ENCODE measurements at places on chromosomes 2 and 18.
A peak's percentile ranks its signal among the peaks of the same experiment; 100 is the strongest.

- DNase-seq = peak; percentile 35
These were observed 536 bp downstream of the VPS54 start for GRCh38 chr2:64018701-64019082.

DNA sequence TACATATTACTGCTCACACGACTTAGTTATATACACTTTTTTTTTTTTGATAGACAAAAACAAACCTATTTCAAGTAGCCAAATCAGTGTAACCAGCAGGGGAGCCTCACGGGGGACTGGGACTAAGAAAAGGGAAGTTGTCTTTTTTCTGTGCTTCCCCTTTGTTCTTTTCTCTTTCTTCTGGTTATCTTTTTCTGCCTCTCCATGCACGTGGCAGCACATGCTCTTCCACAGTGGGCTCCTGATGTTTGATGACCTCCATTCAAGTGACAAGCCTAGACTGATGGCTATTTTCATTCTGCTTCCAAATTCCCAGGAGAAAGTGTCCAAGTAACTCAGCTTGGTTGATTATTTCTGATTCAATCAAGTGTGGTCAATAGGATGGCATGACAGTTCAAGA is 98.2 kb upstream of the STK39 start:
- DNase-seq = no peak

- DNase-seq = no peak
These were observed 457.0 kb upstream of the MYT1L start for GRCh38 chr2:2788076-2788475.

- peak; percentile 60 for DNase-seq
These were observed 3.3 kb upstream of the NETO1 start for GRCh38 chr18:72871091-72871490.

DNA sequence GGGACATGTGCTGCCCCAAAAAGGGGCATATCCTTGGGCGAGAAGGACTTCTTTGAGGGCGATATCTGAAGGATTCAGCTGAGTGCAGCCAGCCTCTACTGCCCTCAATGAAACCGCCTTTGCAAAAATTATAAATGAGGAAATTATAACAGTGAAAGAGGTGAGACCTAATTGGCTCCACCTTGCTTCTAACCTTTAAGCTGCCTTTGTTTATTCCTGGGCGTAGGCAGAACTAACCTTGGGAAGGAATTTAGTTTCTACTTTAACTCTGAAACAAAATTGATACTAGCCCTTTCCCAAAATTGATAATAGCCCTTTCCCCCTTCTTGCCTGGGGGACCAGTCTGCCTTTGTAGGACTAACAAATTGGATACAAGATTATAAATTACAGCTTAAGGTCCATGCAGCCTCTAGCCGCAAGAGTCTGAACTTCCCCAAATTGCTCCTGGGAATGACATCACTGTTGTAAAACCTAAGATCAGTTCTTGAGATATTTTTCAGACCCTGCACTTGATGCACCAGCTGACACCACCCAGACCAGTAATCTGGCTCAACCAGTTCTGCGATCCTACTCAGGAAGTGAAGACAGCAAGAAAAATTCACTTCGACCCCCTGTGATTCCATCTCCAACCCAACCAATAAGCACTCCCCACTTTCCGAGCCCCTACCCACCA is 36.0 kb upstream of the ASAP2 start:
- DNase-seq = no peak

GRCh38 chr2:31693882-31694281 is 113.1 kb upstream of the SRD5A2 start:
- peak; percentile 17 for DNase-seq

GRCh38 chr2:192155511-192156118 is 39.1 kb downstream of the TMEFF2 start:
- DNase-seq = no peak

- no peak for DNase-seq
These were observed 111.7 kb downstream of the ANKRD44 start for GRCh38 chr2:197198890-197199289.

DNA sequence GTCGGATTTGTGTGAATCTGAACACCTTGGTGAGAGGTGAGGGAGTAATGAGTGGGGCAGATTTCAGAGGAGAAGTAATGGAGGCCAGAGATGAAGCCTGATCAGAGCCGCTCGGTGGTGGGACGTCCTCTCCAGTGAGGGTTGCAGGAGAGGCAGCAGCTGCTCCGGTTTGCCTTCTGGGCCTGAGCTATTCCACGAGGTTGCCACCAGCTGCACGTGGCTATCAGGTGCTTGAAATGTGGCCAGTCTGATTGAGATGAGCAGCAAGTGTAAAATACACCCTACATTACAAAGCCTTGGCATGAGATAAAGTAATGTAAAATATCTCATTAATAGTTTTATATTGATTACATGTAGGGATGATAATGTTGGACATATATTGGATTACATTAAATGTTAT is 10.8 kb upstream of the EFHD1 start:
- no peak for DNase-seq

GRCh38 chr2:169781249-169782013 is 17.2 kb upstream of the SSB start:
- no peak for DNase-seq

- peak; percentile 8 for DNase-seq
These were observed 17.4 kb upstream of the AP1S3 start for GRCh38 chr2:223854741-223855140.

DNA sequence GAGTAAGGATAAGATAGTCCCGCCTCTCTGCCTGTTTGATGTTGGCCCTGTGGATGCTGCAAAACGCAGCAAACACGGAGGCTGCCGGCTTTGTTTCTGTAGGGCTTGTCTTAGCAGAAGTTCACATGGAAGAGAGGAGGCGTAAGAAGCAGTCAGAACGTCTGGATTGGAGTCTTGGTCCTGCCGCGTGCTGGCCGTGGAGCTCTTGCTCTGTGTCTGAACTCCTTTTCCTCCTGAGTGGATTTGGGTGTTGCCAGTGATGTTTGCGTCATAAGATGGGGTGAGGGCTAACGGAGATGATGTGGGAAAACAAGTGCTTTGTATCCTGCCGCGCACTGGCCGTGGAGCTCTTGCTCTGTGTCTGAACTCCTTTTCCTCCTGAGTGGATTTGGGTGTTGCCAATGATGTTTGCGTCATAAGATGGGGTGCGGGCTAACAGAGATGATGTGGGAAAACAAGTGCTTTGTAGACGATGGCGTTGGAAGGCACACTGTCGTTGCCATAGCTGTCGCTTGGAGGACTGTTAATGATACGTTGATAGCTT is 240.9 kb downstream of the AGAP1 start:
- DNase-seq = no peak

DNA sequence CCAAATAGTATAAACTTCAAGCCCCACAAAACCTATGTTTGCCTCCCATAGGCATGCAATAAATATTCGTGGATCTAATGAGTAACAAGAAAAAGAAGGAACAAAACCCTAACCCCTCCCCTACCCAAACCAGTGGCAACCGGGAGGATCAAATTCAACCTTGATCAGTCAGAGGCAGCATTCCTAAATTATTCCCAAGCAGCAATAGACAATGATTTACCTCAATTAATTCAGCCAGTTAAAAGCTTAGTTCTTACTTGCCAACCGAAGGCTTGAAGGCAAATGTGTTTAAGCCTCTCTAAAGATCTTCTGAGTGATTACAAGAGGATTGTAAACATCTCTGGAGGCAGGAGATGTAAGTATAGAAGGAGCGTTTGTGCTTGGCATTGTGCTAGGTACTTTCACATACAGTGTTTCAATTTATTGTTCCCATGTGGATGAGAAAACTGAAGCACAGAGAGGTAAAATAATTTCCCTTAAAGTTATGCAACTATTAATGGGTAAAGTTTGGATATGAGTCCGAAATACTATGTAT is 197.7 kb downstream of the MTX2 start:
- no peak for DNase-seq

DNA sequence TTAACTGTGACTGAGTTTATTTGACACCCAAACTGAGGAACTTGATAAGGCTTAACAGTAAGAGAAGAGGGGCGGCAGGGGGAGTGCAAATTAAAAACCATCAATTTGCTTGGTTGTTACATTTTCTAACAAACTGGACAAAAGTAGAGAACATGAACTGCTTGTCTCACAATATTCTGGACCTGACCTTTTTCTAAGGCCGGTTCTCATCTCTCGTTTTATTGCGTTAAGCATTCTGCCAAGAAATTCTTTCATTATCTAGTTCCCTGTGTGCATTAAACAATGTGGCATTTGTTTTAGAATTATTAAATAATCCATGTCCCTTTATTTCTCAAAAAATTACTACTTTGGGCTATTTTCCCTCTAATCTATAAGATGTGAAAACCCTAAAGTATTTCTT is 565.2 kb upstream of the PKDCC start:
- DNase-seq = no peak

GRCh38 chr2:72719416-72719815 is 106.4 kb downstream of the EXOC6B start:
- peak; percentile 61 for DNase-seq

- no peak for DNase-seq
These were observed 2.8 kb downstream of the STAT1 start for GRCh38 chr2:191010887-191011885.

- DNase-seq = no peak
These were observed 328.5 kb downstream of the AGPS start for GRCh38 chr2:177721087-177721486.

DNA sequence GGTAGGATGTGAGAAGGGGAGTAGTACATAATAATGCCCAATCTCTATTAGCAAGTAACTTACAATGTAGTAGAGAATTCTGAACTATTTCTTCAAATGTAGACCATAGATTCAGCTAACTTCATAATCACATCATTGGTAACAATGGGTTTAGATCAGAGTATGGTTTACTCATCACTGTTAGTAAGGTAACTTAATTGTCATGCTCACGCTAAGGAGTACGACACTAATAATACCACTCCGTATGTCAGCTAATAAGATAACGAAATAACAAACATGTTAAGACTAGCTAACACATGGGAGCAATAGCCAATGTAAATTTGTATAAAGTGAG is 56.4 kb upstream of the CCDC141 start:
- DNase-seq = no peak

DNA sequence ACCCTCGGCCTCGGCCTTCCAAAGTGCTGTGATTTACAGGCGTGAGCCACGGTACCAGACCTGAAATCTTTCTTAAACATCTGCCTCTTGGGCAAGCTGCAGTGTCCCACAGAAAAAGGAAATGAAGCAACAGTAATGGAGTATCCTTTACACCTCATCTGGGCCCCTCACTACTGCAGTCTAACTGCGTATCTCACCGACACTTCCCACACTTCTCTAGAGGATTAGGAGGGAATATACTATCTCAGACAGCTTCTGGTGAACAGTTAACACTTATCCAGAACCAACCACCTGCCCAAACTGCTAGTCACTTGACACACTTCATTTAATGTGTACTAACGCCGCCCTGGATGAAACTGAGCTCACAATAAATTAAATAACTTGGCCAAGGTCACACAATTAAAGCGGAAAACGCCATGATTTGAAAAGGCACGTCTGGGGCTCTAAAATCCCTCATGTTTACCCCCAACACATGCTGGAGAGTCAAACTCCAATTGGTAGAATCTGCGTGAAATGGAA is 993 bp downstream of the COX7A2L start:
- peak; percentile 75 for DNase-seq

GRCh38 chr18:58529714-58530354 is 99.1 kb downstream of the ALPK2 start:
- DNase-seq = peak; percentile 75

GRCh38 chr2:165952085-165952484 is 1.5 kb downstream of the TTC21B start:
- no peak for DNase-seq

GRCh38 chr18:29588446-29589100 is 1411.6 kb upstream of the CDH2 start:
- DNase-seq = no peak

GRCh38 chr2:203014456-203015199 is at the start of gene NBEAL1:
NBEAL1 (plus strand) TSS chr2:203014875; CDS start chr2:203016385, 1,510 bp downstream.
- peak; percentile 100 for DNase-seq

DNA sequence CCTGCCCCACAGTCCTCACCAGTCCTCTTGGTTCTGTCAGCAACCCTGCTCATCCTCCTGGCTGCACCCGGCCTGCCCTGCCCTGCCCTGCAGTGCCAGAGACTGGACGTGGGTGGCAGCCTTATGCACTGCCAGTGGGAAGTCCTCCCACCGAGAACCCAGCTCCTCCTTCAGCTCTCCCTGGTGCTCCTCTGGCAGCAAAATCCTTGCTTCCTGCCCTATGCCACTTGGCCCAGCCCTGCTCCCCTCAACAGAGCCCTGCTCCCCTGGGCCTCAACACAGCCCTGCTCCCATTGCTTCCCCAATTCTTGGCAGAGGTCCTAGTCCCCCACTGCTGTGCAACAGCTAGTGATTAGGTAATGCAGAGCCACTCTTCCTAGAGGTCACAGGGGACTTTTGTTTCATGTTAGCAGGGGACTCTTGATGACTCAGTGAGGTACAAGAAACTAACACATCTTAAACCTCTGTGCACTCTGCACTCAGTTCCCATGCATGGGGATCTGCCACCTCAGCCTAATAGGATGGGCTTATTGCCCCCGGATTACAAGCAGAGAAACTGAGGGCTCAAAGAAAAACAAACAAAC is 58.0 kb upstream of the EDAR start:
- DNase-seq = no peak

- DNase-seq = no peak
These were observed 92.9 kb upstream of the CXCR4 start for GRCh38 chr2:136210822-136211221.

- no peak for DNase-seq
These were observed 42.1 kb upstream of the SCN7A start for GRCh38 chr2:166536111-166536510.

DNA sequence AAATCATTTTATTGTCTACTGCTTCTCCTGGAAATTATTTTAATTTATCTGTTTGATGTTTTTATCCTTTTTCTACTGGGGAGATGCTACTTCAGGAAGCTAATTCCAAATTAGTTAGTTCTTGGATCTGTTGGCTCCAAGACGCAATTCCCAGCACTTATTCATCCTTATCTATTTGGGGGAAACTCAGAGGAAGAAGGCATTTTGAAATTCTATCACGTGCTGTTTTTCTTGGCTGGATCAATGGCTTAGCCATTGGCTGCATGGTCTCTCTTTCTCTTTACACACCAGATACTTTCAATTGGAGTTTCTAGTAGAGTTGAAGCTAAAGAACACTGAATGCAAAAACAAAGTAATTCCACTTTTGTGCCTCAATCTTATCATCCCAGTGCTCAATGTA is 98.3 kb downstream of the RAPGEF4 start:
- peak; percentile 65 for DNase-seq

DNA sequence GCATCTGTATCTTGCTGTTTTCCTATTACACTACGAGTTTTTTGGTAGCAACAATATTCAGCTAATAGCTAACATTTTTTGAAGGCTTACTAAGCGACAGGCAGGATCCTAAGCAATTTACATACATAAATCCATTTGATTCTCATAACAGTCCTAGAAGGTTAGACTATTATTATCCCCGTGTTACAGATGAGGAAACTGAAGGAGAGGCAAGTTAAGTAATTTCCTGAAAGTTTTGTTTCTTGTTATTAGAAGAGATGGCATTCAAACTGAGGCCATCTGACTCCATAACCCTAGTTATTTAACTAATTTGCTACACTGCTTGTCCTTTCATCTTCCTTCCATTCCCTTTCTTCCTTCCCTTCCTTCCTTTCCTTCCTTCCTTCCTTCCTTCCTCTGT is 68.2 kb downstream of the PDE1A start:
- DNase-seq = no peak

GRCh38 chr2:222523783-222524544 is 99.6 kb downstream of the SGPP2 start:
- DNase-seq = no peak

- DNase-seq = no peak
These were observed 24.8 kb upstream of the RBM44 start for GRCh38 chr2:237773826-237774225.

All from choroid plexus epithelial cell (primary cell).